ENCODE measurements at places on chromosomes 16 and 17. TPM values are rescaled to one million over a fixed set of nuclear protein-coding genes. Genes with fewer than 3 reads are reported as not detected.

GRCh38 chr17:80455784-80456183, 20.6 kb downstream of the NPTX1 start:
- no peak for DNase-seq

ITGAX gene
- total RNA-seq = 1.6 TPM

DNA sequence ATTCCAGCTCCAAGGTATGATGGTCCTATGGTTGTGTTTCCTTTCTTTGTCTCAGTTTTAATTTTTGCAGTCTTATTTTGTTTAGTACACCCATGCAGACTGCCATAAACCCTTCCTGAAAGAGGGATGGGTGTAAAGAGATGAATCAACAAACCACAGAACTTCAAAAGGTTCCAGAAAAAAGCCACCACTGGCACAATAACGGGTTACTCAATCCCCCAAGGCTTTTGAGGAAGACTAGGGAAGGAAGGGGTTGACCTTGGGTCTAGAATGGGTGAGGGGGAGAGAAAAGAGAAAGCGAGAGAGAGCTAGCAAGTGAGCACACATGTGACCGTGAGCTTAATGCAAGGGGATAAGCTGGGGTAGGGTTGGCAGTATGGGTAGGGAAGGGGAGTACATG, 168.1 kb downstream of the XYLT1 start:
- no peak for DNase-seq

CENPT gene
- total RNA-seq = 19.7 TPM

TNFSF13 gene
- 0.31 TPM for total RNA-seq

- DNase-seq = no peak
Measured at GRCh38 chr17:39618246-39618913, 8.4 kb upstream of the PPP1R1B start.

CDC6 gene
- 1.6 TPM for total RNA-seq
